AG04449 (cell line): ENCODE measurements at places on chromosomes 2 and 18.

DNA sequence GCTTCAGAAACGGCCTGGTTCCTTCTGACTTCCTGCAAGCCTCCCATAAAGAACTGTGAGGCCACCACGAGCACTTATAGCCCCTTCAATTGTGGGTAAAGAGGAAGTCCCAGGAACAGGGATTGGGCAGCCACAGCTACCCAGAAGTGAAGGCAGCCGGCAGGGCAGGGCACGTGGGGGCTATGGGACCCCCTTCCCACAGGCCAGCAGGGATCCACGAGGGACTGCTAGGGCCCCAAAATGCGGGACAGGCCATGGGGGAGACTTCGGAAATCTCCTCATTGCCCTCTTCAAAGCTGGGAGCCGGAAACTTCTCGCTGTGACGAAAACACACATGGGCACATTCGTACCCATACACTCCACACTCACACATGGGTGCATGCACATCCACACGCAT lies 196.1 kb upstream of the SALL3 start:
- DNase-seq, result no peak

- no peak for DNase-seq
These were observed 925.7 kb downstream of the DCDC2C start for GRCh38 chr2:4628998-4629501.

- no peak for DNase-seq
These were observed 103.2 kb downstream of the PIEZO2 start for GRCh38 chr18:11046140-11046539.

- DNase-seq, result no peak
These were observed 164.1 kb downstream of the GREB1L start for GRCh38 chr18:21406116-21406515.

- DNase-seq, result no peak
These were observed 155.6 kb upstream of the LYPD1 start for GRCh38 chr2:132825601-132826000.

DNA sequence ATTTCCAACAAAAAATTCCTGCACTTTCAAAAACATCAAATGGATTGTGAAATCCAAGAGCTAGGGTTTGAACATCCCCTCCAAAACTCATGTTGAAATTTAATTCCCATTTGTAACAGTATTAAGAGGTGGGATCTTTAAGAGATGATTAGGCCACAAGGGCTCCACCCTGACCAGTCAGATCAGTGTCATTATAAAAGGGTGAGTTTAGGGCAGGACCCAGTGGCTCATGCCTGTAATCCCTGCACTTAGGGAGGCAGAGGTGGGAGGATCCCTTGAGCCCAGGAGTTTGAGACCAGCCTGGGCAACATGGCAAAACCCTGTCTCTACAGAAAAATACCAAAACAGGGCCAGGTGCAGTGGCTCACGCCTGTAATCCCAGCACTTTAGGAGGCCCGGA lies 8.9 kb downstream of the GTF3C2 start:
- DNase-seq, result no peak

GRCh38 chr18:39772155-39772919 lies 2182.7 kb upstream of the PIK3C3 start:
- DNase-seq, result no peak

DNA sequence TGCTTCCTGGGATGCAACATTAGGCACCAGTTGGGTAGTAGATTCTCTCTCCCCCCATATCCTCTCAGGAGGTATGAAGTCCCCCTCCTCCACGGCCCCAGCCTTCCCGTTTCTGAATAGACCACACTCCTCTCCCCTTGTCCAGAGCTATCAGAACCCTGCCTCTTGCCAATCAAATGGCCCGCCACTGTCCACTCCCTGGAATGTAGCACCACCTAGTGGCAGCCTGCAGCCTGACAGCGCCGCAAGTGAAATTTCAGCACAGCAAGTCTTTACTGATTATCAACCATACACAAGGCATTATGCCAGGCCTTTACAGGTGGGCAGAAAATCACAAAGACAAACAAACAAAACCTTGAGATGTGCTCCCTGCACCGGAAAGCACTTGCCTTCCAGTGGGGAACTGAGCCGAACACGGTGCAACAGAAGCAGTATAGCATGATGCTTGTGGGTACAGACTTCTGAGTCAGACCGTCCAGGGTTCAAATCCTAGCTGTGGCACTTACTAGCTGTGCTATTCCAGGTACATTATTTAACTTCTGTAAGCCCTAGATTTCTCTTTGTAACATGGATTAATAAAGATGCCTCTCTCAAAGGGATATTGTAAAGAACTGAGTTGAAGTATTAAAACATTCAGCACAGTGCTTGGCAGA lies 174.0 kb downstream of the SMAD2 start:
- no peak for DNase-seq

DNA sequence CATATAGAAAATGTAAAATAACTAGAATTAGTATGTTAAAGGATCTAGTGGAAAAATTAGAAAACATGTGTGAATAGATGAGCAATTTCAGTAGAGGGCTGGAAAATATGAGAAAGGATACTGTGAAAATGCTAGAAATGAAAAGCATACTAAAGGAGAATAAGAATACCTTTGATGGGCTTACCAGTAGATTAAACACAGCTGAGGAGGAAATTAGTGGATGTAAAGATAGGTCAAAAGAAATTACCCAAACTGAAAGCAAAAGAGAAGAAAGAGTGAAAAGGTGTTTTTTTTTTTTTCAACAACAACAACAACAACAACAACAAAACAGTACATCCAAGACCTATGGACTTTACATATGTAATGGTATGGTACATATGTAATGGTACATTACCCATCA lies 41.0 kb upstream of the CTIF start:
- no peak for DNase-seq

DNA sequence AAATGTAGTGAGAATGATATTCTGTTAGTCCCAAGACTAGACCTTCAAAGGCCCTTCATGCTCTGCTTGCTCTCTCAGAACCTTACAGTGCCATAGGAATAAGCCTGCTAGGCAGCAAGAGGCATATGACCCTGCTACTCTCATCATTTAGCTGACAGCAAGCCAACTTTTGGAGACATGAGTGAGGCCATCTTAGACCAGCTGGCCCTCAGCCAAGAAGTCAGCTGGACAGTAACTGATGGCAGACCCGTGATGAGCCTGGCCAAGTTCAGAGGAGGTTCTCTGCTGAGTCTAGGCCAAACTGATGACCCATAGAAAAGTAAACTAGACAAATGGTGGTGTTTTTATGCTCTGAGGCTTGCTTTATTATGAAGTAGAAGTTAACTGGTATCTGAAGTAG lies 82.6 kb downstream of the C18orf54 start:
- DNase-seq, result no peak

GRCh38 chr2:96848264-96848663 lies 4.4 kb upstream of the ANKRD23 start:
- no peak for DNase-seq

DNA sequence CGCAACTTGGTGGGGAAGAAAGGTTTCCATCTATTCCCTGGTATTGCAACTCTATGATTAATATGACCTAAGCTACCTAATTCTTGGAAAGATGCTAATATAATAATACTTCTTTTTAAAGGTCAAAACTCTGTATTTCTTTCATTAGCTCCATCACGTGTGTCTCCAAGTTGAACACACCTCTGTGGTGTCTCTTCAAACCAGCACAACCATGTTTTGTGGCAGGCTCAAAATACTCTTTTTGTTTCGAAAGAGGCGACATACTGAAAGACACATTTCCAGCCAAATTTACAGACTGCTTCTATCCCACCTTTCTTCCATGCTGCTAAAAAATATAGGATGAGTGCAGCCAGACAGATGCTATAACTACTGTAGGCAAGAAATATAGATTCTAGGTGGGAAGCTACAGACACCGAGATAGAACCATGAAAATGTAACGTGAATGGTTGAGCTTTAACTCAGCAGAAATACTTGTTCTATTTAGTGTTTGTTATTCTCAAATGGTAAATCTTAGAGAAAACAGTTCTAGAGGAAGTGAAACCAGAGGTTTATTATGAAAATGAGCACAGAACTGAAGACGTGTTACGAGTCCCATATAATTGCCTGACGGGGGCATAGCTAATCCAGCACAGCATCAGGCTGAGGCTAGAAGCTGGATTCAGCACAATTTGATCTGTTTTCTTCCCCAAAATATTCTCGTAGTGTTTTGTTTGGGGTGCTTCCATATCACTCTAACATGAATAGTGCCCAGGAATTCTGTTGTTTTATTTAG lies 991.5 kb upstream of the FANCL start:
- DNase-seq, result no peak

DNA sequence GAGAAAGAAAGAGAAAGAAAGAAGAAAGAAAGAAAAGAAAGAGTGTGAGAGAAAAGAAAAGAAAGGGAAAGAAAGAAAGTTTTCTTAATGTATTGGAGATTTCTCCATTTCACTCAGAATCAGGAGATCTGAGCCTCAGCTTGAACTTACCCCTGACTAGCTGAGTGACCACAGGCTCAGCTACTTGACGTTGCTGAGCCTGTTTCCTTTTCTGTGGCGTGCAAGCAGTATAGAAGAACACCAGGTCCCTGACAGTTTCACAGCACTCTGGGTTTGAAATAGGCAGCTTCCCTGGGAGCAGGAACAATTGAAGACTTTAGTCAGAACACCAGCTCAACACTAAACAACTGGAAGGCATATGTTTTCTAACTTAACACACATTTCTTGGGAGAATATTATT lies 44.7 kb downstream of the MARCO start:
- DNase-seq, result no peak

DNA sequence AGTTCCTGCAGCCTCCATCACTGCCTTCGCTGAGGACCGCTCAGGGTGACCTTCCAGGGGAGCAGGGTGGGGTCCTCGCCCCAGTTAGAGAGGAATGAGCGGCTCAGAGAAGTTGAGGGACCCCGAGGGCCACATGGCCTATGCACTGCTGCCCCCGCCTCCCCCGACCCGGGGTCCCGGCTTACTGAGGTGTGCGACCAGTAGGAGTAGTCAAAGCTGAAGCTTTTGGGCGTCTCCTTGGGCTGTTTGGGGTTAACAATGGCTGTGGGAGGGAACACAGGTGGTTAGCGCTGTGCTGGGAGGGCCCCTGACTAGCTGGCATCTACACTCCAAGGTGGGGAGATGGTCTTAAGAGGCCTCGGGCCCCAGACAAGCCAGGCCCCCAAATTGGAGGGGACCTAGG lies 31.0 kb downstream of the KIF1A start:
- no peak for DNase-seq

GRCh38 chr2:145034511-145034910 lies 514.6 kb upstream of the ZEB2 start:
- DNase-seq, result no peak

DNA sequence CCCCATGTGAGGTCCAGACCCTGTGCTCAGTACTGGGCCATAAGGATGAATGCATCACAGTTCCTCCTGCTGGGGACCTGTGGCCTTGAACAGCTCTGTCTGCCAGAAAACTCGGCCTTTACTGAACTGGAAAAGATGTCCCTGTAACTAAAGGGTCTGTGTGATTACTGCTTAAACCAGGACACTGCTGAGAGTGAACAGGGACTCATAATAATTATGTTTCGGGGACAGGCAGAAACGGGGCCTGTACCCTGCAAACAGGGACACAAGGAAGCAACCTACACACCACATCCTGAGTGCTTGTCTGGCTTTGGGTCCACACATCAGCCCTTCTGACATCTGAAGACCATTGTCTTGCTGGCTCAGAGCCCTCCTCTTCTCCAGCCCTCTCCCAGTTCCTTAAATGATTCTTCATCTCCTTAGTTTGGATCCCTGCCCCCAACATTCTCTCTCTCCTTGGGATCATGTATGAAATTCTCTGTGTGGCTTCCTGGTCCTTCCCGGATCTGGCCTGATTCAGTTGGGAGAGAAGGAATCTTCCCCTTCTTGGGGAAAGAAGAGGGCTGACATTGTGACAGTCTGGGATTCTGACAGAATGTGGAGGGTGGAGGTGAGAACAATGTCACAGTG lies 248.0 kb downstream of the MYCN start:
- DNase-seq, result no peak

- DNase-seq, result no peak
These were observed 99.6 kb upstream of the MGAT5 start for GRCh38 chr2:134154246-134154645.

- DNase-seq, result no peak
These were observed 72.2 kb downstream of the PMAIP1 start for GRCh38 chr18:59971871-59972428.

DNA sequence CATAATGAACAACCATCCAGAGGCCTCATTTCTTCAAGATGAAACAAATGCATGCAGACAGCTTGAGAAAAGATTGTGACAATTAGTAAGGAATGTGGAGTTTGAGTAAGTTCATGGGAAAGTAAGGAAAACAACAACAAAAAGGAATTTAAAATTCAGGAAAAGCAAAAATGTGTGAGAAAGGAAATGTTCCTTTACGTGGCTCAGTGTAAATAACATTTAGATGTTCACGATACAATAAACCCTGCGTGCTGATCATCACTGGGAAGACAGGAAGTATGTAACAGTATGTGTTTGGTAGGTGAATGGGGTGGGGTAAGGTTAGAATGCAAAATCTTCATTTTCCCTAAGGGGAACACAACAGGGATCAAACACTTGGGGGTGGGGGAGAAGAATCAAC lies 72.7 kb downstream of the TRIP12 start:
- DNase-seq, result no peak

DNA sequence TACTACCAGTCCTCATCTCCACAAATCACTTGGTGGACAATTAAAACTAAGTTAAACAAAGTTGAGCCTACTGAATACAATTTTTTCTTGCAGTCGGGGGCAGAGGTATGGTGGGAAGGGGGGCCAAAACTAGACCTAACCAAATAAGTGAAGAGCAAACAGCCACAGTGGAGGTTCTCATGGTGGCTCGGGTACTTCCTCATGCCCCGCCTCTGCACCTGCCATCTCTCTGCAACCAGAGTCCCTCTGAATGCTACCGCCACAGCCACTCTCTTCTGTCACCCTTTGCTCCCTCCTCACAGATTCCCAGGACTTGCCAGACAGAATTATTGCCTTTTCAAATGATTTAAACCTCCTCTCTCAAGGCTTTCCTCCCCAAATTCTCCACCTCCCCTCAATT lies 204.2 kb downstream of the TMEM247 start:
- no peak for DNase-seq

- DNase-seq, result no peak
These were observed 206.7 kb downstream of the SH3RF3 start for GRCh38 chr2:109335631-109336176.

DNA sequence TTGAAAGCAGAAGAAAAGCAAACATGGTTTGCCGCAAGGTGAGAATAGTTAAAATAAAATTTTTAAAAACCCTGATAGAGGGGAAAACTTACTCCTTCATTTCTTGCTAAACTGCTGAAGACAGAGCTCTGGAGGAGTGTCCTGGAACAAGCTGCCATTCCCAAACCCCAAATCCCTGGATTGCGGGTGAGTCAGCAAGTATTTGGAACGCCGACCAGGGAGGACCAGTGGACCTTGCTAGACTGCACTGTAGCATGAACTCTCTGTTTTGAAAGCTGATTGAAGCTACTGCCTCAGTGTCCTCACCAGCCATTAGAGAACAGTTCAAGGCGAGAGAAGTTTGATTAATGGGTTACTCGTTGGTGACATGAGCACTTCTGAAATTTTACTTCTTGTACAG lies 99.4 kb upstream of the RASGRP3 start:
- DNase-seq, result no peak
